Activated CD4-positive, alpha-beta T cell treated with anti-CD3 and anti-CD28 coated beads, Interleukin-2, amount 50 U/mL, for 16 hours (primary cell): ENCODE measurements at places on chromosomes 13 and 19.

- no peak for DNase-seq
These were observed 296.6 kb downstream of the RFC3 start for GRCh38 chr13:34114581-34114980.

DNA sequence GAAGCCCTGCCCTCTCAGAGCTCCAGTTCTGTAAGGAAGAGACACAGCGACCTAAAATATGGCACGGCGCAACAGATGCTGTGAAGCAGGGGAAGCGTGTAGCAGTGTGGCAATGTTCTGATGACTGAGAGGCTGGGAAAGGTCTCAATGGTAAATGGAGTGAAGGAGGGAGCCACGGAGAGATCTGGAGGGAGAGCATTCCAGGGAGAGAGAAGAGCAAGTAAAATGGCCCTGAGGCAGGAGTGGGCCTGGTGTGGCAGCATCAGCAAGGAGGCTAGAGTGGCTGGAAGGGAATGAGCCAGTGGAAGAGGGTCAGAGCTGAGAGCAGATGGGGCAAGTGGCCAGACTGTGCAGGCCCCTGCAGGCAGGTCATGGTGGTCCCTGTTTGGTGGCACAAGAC is 16.4 kb downstream of the RCN3 start:
- DNase-seq: no peak

DNA sequence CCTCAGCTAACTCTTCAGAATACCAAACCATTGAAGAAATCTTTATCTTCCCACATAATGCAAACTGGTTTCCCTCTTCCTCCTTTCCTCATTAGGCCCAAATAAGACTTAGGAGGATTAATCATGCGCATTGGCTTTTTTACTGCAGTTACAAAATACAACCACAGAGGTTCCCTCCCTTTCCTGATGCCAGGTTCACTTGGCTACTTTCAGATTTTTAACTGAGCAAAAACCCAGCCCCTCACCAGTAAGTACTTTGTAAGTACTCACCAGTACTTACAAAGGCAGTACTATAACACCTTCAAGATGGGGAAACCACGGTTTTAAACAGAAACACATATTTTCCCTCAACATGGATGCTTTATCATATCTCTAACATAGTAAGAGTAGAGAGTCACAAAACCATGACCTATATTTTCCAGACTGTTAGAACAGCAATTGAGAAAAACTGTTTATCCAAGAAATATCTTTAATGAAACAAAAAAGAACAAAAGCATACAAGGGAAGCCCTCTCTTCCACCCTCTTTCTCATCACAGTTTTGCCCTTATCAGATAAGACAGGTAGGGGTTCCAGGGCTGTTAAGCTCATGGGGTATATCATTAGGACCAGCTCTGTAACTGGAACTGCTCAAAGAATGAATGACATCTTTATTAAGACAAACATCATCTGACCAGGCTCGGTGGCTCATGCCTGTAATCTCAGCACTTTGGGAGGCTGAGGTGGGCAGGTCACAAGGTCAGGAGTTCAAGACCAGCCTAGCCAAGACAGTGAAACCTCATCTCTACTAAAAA is 12.7 kb downstream of the FOXO1 start:
- DNase-seq: no peak

DNA sequence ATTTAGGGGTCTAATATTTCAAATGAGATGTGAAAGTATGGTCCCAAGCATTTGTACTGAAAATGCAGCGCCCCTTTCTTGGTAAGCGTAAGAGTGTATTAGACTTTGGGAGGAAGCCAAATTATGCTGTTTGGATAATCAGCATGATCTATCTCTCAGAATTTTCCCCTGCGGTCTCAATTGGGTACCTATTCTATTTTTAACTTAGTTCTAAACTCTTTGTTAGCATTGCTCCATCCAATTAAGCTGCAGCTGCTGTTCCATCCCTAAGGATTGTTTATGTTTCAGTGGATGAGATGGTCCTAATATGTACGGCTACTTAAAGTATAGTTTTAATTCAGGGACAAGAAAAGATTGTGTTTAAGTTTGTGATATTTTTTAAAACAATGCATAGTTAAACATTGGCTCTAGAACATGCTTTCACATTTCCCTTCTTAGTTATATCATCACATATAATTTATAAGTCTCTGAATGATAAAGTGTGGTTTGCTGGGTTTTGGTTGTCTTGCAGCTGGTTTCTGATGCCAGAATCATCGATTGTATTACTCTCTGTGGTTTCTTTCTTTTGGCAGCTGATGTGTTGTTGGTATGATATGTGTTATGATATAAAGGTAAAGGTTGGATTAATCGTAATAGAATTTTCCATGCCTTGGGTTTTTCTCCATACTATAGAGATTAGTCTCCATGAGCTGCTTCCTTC is 15.0 kb downstream of the POLR1D start:
- DNase-seq: no peak

- DNase-seq: no peak
These were observed 4.2 kb upstream of the ZNF486 start for GRCh38 chr19:20162821-20163220.

DNA sequence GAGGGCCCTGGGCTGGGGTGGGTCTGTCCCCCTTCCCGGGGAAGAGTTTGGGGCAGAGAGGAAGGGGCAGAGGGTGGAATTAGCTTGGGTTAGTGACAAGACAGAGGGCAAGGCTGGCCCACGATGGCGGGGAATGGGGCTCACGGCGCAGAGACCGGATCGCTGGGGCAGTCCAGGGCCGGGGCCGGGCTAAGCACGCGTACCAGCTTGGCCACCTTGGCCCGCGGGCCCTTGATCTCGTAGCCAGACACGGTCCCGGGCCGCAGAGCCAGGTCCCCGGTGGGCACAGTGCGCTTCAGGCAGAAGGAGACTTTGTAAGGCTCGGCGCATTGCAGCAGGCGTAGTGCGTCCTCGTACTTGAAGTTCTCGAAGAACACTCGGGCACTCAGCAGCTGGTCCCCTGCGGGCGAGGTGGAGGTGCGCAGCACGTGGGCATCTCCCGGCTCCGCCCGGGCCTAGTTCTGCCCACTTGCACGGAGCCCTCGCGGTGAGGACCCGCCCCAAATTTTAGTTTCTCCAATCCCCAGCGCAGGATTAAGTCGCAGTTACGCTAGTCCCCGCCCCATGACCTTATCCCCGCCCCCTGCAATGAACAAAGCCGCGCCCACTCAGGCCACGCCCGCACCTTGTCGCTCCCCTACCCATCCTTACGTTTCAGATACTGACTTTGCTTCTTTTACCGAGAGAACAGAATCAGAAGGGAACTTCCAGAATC is 8.6 kb upstream of the HIPK4 start:
- DNase-seq: peak; percentile 60

GRCh38 chr13:50326811-50327210 is 311.6 kb downstream of the KCNRG start:
- DNase-seq: no peak

DNA sequence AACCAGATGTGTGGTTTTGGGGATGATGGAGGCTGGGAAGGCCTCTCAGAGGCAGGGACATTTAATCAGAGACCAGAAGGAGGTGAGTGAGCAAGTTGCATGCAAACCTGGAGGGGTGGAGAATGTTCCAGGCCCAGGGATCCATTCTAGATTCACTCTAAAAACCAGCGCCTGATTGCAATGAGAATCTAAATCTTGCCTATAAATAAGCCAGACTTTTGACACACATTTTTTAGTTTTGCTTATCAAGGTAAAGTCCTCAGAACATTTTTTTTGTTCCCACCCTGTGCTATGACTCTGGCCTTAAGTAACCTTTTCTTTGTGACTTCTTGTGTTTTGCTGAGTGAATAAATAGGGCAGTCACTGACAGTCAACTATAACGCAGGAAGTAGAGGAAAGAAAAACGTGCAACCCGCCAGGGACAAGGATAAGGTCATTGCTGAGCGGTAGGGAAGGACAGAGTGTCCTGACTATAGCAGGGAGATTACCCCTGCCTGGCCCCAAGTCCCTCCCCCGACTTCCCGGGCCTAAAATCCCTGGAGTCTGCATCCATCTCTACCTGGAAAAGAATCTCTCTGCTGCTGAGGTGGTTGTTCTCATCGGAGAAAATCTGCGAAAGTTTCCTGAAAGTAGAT is 14.4 kb downstream of the RGL3 start:
- DNase-seq: no peak

- no peak for DNase-seq
These were observed 457.6 kb downstream of the KLF12 start for GRCh38 chr13:73676550-73677047.

DNA sequence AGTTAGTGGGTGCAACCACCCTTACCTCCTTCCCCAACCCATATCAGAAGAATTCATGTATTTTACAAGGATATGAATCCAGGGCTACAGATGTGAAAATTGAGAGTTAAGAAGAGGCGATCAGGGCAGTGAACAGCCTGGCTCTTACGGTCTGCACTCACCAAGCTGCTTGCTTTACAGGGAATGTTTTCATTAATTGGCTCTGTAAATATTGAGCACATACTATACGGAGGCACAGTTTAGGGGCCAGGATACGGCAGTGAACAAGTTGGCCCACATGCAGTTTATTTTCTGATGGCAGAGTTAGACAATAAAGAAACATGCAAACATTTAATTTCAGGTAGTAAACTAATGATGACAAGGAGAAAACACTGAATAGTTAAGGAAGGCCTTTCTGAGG is 6.4 kb downstream of the POLR1D start:
- no peak for DNase-seq

DNA sequence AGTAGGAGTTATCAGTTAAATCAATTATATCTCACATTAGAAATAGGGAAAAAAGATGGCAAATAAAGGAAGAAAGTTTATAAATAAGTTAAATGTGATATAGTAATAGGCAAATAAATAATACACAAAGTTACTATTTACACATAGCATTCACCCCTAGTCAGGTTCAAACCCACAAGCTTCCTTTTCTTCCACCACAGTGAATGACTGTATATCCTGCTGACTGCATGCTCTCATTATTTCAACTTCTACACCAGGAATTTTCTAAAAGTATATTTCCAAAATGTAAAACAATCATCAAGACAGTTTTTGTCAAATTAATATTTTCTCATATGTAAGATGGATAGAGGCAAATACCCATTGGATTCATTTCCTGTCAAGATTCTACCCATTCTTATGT is 548.6 kb upstream of the SLITRK5 start:
- no peak for DNase-seq

DNA sequence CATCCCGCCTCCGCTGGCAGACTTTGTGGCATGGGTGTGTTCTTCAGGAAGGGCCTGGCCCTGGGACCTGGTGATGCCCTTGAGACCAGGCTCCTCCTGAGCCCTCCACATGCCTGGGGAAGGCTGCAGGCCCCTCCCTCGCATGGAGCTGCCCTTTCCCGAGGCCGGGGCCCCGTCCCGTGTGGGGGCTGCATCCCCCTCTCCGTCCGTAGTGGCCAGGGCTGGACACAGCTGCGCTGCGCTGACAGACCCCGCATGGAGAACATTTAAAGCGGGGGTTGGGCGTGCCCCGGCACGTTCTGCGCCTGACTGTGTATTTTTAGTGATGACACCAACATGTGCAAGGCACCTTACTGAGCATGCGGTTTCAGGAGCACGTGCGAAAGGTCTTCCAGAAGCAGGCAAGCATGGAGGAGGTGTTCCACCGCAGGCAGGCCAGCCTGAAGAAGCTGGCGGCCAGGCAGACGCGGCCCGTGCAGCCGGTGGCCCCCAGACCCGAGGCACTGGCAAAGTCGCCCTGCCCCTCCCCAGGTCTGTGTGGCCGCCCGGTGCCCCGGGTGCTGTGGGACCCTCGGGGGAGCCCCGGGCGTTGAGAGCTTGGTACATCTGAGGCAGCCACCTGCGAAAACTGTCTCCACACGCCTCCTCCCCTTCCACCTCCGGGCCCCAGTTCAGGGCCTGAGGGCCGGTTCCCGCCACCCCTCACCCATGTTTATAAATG is 28.8 kb upstream of the F7 start:
- no peak for DNase-seq

DNA sequence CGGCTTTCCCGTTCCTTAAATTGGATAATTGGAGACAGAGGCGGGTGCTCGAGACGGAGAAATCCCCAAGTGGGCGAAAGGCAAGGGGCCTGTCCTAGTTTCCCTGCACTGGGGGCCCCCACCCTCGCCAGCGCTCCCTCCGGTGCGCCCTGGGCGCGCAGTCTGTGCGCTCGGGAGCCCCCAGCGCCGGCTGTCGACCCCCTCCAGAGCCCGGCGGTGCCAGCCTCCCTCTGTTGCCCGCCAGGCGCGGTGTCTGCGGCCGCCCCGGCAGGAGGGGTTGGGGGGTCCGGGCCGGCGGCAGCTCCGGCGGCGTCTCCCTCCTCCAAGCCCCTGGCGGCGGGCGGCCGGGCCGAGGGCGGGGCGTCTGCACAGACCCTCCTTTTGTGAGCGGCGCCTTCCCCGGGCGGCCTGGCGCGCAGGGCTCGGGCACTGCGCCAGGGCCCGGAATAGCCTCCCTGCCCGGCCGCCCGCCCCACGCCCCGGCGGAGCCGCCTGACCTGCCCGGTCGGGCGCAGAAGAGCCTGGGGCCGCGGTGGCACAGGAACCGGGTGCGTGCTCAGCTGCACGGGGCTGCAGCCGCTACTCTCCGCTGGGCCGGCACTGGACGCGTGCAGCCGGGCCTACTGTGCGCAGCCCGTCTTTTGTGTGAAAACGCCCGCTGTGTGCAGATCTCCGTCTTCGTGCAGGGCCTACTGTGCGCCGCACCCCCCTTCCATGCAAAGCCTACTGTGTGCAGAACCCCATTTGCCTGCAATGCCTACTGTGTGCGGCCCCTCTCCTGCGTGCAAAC is 13.2 kb downstream of the GADD45B start:
- DNase-seq: no peak

GRCh38 chr19:10872546-10873107 is 1.3 kb downstream of the CARM1 start:
- DNase-seq: no peak

GRCh38 chr13:50901701-50902100 is 7.9 kb upstream of the RNASEH2B start:
- DNase-seq: no peak

DNA sequence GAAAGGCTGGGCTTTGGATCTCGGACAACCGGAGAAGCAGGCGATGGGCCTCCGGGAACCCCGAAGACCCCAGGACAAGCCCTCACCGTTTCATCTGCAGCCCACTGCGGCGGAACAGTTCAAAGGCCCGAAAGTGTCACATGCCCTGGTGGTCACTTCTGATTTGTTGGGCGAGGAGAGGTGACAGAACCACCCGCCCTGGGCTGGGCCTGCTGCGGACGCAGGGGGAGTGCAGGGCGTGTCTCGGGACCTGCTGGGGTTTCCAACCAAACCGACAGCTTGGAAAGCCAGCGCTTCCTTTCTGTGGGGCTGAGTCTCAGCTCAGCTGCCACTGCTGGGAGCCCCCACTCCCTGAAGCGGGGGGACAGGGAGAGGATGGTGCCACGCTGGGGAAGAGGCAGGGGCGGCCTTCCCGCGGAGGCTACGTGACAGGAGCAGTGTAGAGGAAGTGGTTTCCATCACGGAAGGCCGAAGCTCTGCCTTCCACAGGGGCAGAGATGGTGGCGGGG is 22.8 kb upstream of the ZBTB7A start:
- peak; percentile 68 for DNase-seq

GRCh38 chr19:54434873-54435214 is 14.2 kb upstream of the LENG8 start:
- no peak for DNase-seq

DNA sequence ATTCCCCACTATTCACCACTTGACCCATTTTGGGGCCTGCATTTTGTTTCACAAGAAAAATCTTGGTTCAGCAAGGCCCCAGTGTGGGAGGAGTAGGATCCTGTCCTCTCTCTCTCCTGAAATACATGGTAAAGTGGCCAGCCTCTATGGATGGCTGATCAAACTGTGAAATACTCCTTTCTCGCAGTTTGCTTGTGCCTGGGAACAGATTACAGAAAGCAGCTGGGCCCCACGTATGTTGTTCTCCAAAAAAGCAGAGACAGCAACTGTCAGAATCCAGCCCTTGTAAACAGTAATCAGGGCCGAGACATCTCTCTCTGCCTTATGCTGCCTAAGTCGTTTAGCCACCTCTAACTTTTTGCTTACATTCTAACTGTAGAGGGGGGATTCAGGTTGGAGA is 61.0 kb upstream of the RAP2A start:
- no peak for DNase-seq
